ENCODE measurements at places on chromosomes 4 and X.
A peak's percentile ranks its signal among the peaks of the same experiment; 100 is the strongest.

DNA sequence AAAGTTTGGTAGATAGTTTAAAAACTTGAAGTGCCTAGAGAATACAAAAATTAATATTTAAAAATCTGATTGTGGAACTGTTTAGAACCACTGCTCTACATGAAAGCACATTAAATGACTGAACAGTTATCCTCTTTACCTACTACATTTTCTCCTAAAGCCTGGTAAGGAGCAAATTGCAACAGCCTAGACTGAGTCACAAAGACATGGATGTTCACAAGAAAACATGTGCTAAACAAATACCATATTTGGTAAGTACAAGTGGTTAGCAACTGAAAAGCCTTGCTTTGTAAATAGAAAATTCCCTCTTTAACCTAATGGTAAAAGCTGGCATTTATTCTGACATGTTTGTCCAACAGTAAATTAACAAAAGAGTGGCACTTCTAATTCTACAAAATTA, 203.1 kb downstream of the FBXO8 start:
- H3K4me3 ChIP-seq = no peak overlapping the region
- H3K4me1 ChIP-seq = no peaks in the 10 kb centered on the region
- H3K27ac ChIP-seq = no peak overlapping the region
- DNase-seq = no peak
- peaks cover 3% of the 10 kb centered on the region for H3K27me3 ChIP-seq
- no peaks in the 10 kb centered on the region for H3K36me3 ChIP-seq

- DNase-seq = no peak
- H3K27ac ChIP-seq = no peak overlapping the region
- no peaks in the 10 kb centered on the region for H3K36me3 ChIP-seq
- peak overlapping the region; percentile 37 for H3K4me3 ChIP-seq
- peaks cover 17% of the 10 kb centered on the region for H3K4me1 ChIP-seq
Measured at GRCh38 chr4:121764303-121764701, 662 bp downstream of the SMIM43 start.

GRCh38 chr4:160319221-160319867, 1216.5 kb downstream of the RAPGEF2 start:
- no peak overlapping the region for H3K4me3 ChIP-seq
- H3K27me3 ChIP-seq = no peaks in the 10 kb centered on the region
- no peaks in the 10 kb centered on the region for H3K4me1 ChIP-seq

DNA sequence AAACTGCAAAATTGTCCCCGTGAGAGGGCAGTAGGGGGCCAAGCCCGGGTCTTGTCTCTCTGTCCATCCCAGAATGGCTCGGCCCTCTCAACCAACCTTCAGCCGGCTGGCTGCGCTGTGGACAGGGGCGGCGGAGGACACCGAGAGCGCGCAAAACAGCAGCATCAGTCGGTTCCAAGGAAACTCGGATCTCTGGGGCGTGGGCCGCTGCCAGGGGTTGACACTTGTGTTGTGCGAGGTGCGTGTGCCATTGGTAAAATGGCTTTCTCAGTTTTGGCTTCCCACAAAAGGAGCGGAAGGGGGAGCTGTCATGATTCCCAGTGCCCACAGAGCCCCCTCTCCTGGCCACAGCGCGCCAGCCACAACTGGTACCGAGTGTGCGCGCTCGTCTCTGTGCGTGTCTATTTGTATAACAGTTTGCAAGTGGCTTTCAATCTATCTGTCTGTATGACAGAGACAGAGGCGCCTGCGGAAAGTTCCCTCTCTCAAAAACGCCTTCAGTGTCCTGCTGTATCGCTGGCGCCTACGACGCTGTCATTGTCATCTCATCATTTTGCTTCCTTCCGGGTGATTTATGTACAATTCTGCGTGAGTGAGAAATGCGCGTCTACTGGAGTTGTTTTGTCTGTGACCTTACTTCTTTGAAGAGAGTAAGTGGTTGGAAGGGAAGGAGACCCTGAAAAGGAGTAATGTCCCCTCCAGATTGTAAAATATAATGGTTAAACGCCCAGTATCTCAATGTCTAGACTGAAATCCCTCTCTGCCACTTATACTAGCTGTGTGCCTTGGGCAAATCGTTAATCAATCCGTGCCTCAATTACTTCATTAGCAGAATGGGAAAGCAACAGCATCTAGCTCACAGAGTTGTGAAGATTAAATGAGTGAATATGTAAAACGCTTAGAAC, 1.8 kb downstream of the DKK2 start:
- H3K27me3 ChIP-seq = peaks cover 64% of the 10 kb centered on the region
- peak overlapping the region; percentile 0 for H3K4me3 ChIP-seq
- peaks cover 2% of the 10 kb centered on the region for H3K36me3 ChIP-seq
- no peak for DNase-seq

DNA sequence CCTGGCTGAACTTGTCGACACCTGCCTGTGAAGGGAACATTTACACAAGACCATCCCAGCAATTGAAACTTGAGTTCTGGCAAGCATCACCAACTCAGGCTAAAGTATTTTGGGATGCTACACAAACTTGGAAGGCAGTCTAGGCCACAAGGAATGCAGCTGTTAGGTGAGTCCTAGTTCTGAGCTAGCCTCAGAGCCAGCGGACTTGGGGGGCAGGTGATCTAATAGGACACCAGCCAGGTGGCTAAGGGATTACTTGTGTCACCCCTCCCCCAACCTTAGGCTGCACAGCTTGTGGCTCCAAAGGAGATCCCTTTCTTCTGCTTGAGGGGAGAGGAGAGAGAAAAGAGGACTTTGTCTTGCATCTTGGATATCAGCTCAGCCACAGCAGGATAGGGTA, 62.3 kb upstream of the DKK2 start:
- no peak overlapping the region for H3K4me3 ChIP-seq
- no peaks in the 10 kb centered on the region for H3K4me1 ChIP-seq
- no peak overlapping the region for H3K27ac ChIP-seq

DNA sequence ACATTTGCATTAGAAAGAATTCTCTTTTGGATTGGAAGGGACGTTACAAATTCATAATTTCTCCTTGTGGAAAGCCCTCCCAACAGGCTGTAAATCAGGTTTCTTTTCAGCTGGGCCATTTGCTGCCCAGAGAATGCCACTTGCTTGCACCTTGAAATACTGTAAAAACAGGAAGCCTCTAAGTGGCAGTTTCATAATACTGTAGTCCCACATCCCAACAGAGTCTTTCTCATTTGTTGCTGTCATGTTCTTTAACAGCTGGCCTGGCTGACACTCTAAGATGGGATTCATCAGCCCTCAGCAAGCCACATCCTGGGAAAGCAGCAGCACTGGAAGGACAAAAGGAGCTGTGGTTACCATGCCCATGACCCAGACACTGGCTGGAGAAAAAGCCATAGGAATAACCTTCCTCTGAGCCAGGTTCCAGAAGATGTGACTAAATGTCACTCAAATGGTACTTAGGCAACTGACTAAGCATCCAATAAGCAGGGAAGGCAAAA, 221.9 kb upstream of the MBNL3 start:
- no peak overlapping the region for H3K27ac ChIP-seq
- no peak overlapping the region for H3K4me3 ChIP-seq
- H3K36me3 ChIP-seq = no peaks in the 10 kb centered on the region
- H3K4me1 ChIP-seq = peaks cover 2% of the 10 kb centered on the region
- no peak for DNase-seq

- no peaks in the 10 kb centered on the region for H3K36me3 ChIP-seq
- no peaks in the 10 kb centered on the region for H3K27me3 ChIP-seq
- peak; percentile 47 for DNase-seq
- H3K4me1 ChIP-seq = peaks cover 11% of the 10 kb centered on the region
- H3K27ac ChIP-seq = no peak overlapping the region
Measured at GRCh38 chr4:25993395-25994185, 79.6 kb downstream of the SMIM20 start.

DNA sequence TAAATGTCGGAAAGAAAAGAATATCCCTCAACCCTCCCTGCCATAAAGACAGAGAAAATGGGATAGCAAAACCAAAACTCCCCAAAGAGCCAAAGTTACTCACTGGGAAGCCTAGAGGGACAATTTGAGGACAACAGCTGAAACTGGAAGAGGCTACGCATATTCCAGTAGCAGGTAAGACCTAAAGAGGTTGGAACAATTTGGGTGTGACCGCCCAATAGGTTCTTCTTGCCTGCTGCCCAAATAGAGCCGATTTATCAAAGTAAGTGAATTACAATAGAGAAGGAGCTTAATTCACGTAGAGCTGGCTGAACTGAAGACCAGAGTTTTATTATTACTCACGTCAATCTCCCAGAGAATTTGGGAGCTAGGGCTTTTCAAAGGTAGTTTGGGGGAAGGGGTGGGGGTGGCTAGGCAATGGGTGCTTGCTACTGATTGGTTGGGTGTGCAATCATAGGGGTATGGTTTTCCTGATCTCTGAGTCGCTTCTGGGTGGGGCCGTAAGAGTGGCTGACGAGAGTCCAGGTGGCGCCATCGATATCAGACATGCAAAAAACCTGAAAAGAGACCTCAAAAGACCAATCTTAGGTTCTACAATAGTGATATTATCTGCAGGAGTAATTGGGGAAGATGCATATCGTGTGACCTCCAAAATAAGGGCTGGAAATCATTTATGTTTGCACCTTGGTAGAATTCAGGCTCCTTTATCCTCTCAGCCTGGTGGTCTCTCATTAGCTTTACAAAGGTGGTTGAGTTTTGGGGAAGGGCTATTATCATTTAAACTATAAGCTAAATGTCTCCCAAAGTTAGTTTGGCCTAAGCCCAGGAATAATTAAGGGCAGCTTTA, 39.0 kb upstream of the SLC7A3 start:
- peaks cover 9% of the 10 kb centered on the region for H3K4me1 ChIP-seq
- no peak overlapping the region for H3K27ac ChIP-seq
- H3K27me3 ChIP-seq = peaks cover 31% of the 10 kb centered on the region
- H3K36me3 ChIP-seq = no peaks in the 10 kb centered on the region
- no peak overlapping the region for H3K4me3 ChIP-seq

DNA sequence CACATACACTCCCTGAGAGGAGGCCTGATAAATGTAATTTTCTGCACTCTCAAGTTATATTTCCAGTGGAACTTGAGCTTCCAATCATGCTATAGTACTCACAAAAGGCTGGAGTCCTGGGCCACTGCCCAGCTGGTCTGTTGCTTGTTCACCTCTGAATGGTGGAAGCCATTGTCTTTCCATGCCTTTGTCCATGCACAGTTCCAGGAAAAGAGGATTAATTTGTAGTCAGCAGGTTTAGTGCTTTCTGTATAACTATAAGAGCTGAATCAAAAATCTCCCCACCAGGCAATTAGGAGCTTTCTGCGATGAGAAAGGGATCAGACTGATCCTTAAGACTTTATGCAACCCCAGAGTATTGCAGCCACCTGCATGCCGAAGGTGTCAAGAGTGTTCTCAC, 195.4 kb upstream of the PGRMC2 start:
- H3K4me1 ChIP-seq = no peaks in the 10 kb centered on the region
- no peaks in the 10 kb centered on the region for H3K36me3 ChIP-seq

DNA sequence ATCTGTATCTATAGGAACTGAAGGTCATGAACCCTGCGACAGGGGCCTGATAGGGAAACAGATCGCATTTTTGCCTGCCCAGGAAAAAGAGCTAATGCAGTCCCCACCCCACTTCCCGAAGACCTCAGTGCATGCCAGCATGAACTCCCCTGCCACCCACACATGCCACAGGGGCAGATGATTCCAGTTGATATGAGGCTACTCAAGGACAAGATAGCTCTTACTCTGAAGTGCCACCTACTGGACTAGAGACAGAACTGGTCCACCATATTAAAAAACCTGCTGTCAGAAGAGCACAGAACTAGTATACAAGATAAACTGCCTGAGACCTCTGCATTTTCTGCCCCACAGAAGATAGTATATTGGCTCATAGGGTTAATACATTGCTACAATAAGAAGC, 68.0 kb downstream of the YIPF7 start:
- no peak overlapping the region for H3K27ac ChIP-seq
- no peak overlapping the region for H3K4me3 ChIP-seq
- no peaks in the 10 kb centered on the region for H3K4me1 ChIP-seq
- no peaks in the 10 kb centered on the region for H3K27me3 ChIP-seq
- no peaks in the 10 kb centered on the region for H3K36me3 ChIP-seq

DNA sequence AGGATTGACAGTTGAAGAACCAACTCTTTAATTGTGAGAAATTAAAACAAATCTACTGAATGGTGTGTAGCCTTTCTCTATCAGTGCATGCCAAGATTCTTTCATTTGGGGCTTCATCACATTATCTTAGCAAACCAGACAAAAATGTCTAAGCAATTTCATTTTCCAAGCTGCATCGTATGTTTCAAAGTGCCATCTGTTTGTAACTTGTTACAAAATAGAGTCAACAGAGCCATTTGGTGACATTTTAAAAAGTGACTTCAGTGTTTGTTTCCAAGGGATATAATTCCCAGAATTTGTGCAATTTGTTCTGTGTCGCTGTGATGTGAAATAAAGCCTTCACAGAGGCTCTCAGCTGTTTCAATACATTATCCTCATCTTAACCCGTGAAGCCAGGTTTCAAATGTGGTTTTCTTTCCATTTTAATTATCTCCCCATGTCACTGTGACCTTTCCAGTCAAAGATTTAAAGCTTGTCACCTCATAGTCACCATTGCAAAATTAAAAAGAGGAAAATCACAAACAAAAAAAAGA, 46.0 kb upstream of the C1QTNF7 start:
- DNase-seq = no peak
- no peak overlapping the region for H3K4me3 ChIP-seq
- H3K27me3 ChIP-seq = no peaks in the 10 kb centered on the region

- DNase-seq = no peak
- H3K4me1 ChIP-seq = no peaks in the 10 kb centered on the region
- H3K27ac ChIP-seq = no peak overlapping the region
- H3K4me3 ChIP-seq = no peak overlapping the region
Measured at GRCh38 chrX:10851809-10852208, 231.4 kb upstream of the MID1 start.

- peak overlapping the region; percentile 49 for H3K4me3 ChIP-seq
- H3K4me1 ChIP-seq = peaks cover 25% of the 10 kb centered on the region
- peak overlapping the region; percentile 84 for H3K27ac ChIP-seq
- H3K36me3 ChIP-seq = no peaks in the 10 kb centered on the region
Measured at GRCh38 chrX:39174772-39175417, 373.6 kb downstream of the MID1IP1 start.

DNA sequence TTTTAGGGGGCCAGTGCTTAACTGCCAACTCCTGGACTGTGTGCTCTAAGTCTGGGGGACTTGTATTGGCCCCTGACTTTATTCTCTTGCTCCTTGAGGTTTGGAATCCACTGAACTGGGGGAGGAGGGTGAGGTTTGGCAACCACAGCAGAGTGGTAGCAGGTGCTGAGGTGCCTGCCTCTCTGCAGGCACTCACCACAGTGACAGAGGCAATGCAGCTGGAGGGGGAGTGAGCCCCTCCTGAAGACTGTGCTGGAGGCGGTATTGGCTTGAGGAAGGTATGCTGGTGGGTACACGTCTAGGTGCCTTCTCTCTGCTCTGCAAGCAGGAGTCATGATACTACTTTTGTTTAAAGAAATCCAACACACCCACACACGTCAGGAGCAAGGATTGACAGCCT, 24.6 kb downstream of the CFAP299 start:
- peaks cover 34% of the 10 kb centered on the region for H3K27me3 ChIP-seq
- H3K4me1 ChIP-seq = no peaks in the 10 kb centered on the region
- no peaks in the 10 kb centered on the region for H3K36me3 ChIP-seq
- no peak overlapping the region for H3K4me3 ChIP-seq
- no peak overlapping the region for H3K27ac ChIP-seq
